Osteocyte (in vitro differentiated cells): ENCODE measurements at places on chromosomes 11 and 22.
A peak's percentile ranks its signal among the peaks of the same experiment; 100 is the strongest.

GRCh38 chr11:79466411-79466810 lies 25.6 kb upstream of the TENM4 start:
- no peak for DNase-seq
- peaks cover 17% of the 10 kb centered on the region for H3K27me3 ChIP-seq
- H3K36me3 ChIP-seq, result no peaks in the 10 kb centered on the region
- no peak overlapping the region for H3K27ac ChIP-seq
- H3K4me1 ChIP-seq, result no peaks in the 10 kb centered on the region
- H3K4me3 ChIP-seq, result no peak overlapping the region

- H3K4me1 ChIP-seq, result peaks cover 46% of the 10 kb centered on the region
- no peaks in the 10 kb centered on the region for H3K27me3 ChIP-seq
- no peak for DNase-seq
- H3K4me3 ChIP-seq, result no peak overlapping the region
Measured at GRCh38 chr11:72702577-72703241, 28.5 kb upstream of the PDE2A start.

DNA sequence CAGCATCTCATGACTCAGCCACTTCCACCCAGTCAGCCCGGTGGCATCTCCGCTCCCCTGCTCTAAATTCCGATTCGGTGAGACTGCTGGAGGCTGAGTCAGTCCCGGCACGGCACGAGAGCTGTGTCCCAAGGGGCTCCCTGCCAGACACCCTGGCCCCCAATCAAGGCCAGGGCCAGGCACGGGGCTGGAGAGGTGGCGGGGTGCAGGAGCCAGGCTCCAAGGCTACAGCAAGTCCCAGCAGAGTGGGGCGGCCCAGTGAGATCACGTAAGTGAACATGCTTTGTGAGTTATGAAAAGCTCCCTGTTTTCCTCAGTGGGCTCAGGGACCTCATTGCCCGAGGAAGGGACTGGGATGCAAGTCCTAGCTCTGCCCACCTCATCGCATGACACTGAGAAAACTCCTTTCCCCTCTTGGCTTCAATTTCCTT lies 3.0 kb downstream of the C11orf68 start:
- peaks cover 6% of the 10 kb centered on the region for H3K36me3 ChIP-seq
- peak overlapping the region; percentile 82 for H3K4me3 ChIP-seq
- peaks cover 66% of the 10 kb centered on the region for H3K4me1 ChIP-seq
- no peaks in the 10 kb centered on the region for H3K27me3 ChIP-seq
- H3K27ac ChIP-seq, result peak overlapping the region; percentile 98
- DNase-seq, result peak; percentile 96

GRCh38 chr11:74478877-74479731 lies 11.8 kb upstream of the KCNE3 start:
- H3K36me3 ChIP-seq, result no peaks in the 10 kb centered on the region
- no peak overlapping the region for H3K4me3 ChIP-seq
- H3K27ac ChIP-seq, result no peak overlapping the region
- H3K27me3 ChIP-seq, result no peaks in the 10 kb centered on the region

DNA sequence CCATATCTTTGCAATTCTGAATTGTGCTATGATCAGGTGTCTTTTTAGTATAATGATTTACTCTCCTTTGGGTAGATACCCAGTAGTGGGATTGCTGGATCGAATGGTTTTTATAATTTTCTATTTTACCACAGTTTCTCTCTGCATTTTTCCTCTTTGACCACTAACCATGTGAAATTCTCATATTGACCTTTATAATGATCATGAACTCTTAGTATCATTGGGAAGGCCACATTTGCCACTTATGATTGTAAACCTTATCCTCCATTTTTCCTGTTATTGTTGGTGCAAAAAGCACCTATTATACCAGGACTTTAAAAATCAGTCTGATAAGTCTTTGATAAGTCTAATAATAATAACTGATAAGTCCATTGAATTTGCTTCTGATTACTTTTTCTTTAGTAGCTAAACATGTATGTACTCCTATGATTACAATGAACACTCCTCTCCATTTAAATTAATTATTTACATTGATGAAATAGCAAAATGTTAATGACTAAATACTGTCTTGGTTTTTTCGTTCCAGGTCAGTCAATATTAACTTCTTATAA lies 9.6 kb downstream of the NEAT1 start:
- no peaks in the 10 kb centered on the region for H3K27me3 ChIP-seq
- peak overlapping the region; percentile 74 for H3K27ac ChIP-seq
- peaks cover 63% of the 10 kb centered on the region for H3K36me3 ChIP-seq
- H3K4me1 ChIP-seq, result peaks cover 89% of the 10 kb centered on the region
- DNase-seq, result no peak

- H3K36me3 ChIP-seq, result no peaks in the 10 kb centered on the region
- peaks cover 3% of the 10 kb centered on the region for H3K27me3 ChIP-seq
- H3K4me1 ChIP-seq, result no peaks in the 10 kb centered on the region
Measured at GRCh38 chr22:37469416-37470086, 16.6 kb downstream of the MFNG start.

DNA sequence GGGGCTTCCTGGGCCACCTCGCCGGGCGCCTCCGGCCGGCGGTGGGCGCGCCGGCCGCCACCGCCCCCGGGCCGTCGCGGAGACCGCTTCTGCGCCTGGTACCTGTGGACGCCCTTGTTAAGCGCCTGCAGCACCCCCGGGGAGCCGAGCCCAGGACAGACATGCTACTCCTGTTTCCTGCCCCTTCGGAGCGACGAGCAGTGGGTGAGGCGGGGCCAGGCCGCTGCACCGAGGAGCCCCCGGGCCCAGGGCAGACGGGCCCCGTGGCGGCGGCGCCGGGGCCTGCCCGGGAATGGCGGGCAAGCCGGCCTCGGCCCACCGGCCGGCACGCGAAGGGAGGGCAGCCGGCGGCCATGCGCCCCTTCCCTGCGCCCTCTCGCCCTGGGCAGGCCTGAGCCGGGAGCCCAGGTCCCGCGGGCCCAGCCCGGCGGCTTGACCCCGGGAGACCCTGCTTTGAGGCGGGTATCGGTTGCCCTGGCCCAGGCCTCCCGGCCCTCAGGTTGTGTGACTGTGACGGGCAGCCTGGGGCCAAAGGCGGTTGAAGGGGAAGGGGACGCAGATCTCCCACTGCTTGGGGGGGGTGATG lies 789 bp upstream of the KDM2A start:
- DNase-seq, result peak; percentile 86
- no peaks in the 10 kb centered on the region for H3K36me3 ChIP-seq
- H3K4me1 ChIP-seq, result peaks cover 14% of the 10 kb centered on the region
- no peaks in the 10 kb centered on the region for H3K27me3 ChIP-seq
- H3K4me3 ChIP-seq, result no peak overlapping the region
- peak overlapping the region; percentile 34 for H3K27ac ChIP-seq

DNA sequence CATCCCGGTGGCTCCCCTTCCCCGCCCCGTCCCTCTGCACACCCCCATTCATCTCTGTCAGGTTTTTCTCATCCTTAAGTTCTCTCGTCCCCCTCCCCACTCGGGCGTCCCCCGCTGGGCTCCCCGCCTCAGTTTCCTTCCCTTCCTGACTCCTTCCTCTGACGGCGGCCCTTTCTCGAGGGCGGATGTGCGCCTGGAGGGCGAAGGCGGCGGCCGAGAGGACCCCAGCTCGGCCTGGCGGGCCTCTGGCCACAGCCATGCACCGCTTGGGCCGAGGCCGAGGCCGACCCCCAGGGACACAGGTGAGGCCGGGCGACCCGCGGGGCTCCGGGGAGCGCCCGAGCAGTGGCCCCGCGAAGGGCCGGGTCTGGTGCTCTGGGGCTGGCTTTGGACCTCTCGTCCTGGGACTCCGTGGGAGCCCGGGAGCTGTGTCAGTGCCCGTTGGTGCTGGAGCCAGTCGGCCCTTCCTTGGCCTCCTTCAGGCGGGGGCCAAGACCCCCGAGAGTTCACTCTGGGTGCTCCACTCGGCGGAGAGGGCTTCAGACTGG lies 2.9 kb downstream of the PHLDB1 start:
- no peak for DNase-seq
- H3K27ac ChIP-seq, result peak overlapping the region; percentile 91
- peaks cover 2% of the 10 kb centered on the region for H3K36me3 ChIP-seq
- peaks cover 73% of the 10 kb centered on the region for H3K4me1 ChIP-seq
- no peaks in the 10 kb centered on the region for H3K27me3 ChIP-seq

DNA sequence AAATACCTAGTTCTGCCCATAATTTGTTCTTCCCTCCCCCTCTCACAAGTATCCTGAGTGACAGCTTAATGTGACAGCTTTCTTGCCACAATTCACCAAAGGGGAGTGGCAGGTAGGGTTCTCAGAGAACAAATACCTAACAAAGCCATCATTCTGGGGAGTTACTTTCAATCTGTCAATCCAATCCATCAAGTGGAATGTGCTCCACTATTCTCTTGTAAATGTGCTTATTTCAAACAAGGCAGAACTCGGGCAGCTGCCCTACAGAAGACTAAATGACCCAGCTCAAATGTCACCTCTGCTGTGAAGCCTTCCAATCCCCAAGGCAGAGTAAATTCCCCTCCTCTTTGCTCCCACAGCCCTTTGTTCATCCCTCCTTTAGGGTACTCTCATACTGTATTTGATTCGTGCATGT lies 27.8 kb downstream of the LGR4 start:
- peaks cover 33% of the 10 kb centered on the region for H3K4me1 ChIP-seq
- H3K27me3 ChIP-seq, result no peaks in the 10 kb centered on the region
- H3K4me3 ChIP-seq, result no peak overlapping the region
- H3K36me3 ChIP-seq, result peaks cover 3% of the 10 kb centered on the region
- no peak overlapping the region for H3K27ac ChIP-seq
- DNase-seq, result no peak

DNA sequence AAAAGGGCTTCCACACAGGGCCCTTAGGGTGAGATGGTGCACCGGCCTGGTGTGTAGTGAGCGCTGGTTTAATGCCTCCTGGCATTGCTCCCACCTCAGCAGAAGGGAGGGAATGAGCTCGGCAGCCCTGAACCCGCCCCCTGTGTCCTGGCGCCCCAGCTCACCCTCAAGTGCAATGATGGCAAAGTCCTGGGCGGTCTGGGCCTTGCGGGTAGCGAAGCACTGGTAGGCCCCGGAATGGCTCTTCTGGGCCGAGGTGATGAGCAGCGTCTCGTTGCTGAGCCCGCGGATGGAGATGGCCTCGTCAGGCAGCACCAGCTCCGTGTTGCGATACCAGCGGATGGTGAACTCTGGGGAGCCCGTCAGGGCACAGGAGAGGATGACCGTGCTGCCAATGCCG lies 193.3 kb downstream of the CEP164 start:
- no peak for DNase-seq
- H3K27ac ChIP-seq, result no peak overlapping the region
- no peak overlapping the region for H3K4me3 ChIP-seq
- H3K36me3 ChIP-seq, result no peaks in the 10 kb centered on the region
- peaks cover 5% of the 10 kb centered on the region for H3K27me3 ChIP-seq

GRCh38 chr11:130649801-130650200 lies 201.4 kb downstream of the ADAMTS15 start:
- H3K4me3 ChIP-seq, result no peak overlapping the region
- no peaks in the 10 kb centered on the region for H3K36me3 ChIP-seq
- peak; percentile 40 for DNase-seq
- peaks cover 29% of the 10 kb centered on the region for H3K4me1 ChIP-seq

- no peak overlapping the region for H3K27ac ChIP-seq
- no peak for DNase-seq
- no peaks in the 10 kb centered on the region for H3K27me3 ChIP-seq
- no peak overlapping the region for H3K4me3 ChIP-seq
Measured at GRCh38 chr11:133928628-133929059, 28.1 kb downstream of the IGSF9B start.

GRCh38 chr11:118232659-118233058 lies 7.8 kb upstream of the JAML start:
- DNase-seq, result no peak
- H3K36me3 ChIP-seq, result no peaks in the 10 kb centered on the region
- H3K27me3 ChIP-seq, result peaks cover 23% of the 10 kb centered on the region
- H3K27ac ChIP-seq, result no peak overlapping the region
- H3K4me3 ChIP-seq, result no peak overlapping the region

DNA sequence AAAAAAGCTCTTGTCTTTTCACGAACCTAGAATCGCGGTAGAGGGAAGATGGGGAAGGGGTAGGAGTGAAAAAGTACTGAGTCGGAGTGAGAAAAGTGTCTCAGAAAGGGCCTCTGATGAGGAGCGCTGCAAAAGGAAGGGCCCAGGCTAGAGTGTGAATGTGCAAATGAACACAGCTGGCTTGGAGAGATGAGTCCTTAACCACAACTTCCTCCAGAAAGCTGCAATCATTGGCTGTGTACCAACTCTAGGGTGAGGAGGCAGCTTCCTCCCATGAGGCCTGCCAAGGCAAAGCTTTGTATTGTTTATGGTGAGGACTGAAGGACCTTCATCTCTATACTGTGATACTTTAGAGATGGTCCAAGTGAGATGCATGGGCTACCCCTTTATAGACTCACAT lies 566.9 kb upstream of the ANO5 start:
- no peaks in the 10 kb centered on the region for H3K27me3 ChIP-seq
- no peaks in the 10 kb centered on the region for H3K4me1 ChIP-seq
- H3K36me3 ChIP-seq, result no peaks in the 10 kb centered on the region
- H3K27ac ChIP-seq, result no peak overlapping the region
- no peak for DNase-seq

- H3K4me1 ChIP-seq, result no peaks in the 10 kb centered on the region
- H3K27me3 ChIP-seq, result peaks cover 6% of the 10 kb centered on the region
- no peak overlapping the region for H3K4me3 ChIP-seq
- DNase-seq, result no peak
Measured at GRCh38 chr11:6790546-6790945, 7.7 kb downstream of the OR2AG1 start.

- no peak overlapping the region for H3K27ac ChIP-seq
- no peak for DNase-seq
- no peak overlapping the region for H3K4me3 ChIP-seq
Measured at GRCh38 chr11:62035293-62035692, 67.9 kb upstream of the FTH1 start.

DNA sequence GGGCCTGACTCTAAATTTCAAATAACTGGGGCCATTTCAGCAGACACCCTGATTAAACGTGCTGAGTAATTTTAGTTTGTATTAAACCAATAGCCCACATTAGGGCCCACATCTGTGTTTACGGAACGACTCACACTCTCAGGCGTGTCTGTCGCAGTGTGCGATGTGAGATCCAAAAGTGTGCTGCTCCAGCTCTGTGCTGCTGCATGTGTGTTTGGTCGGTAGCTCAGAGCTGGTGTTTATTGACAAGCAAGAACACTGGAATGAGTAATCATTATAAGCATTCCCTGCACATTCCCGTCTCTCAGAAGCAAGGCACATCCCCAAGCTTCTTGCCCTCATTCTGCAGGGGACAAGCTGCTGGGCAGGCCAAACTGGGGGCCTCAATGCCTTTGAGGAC lies 7.8 kb downstream of the OPCML start:
- H3K27ac ChIP-seq, result no peak overlapping the region
- no peak overlapping the region for H3K4me3 ChIP-seq
- H3K27me3 ChIP-seq, result no peaks in the 10 kb centered on the region
- H3K4me1 ChIP-seq, result no peaks in the 10 kb centered on the region
- DNase-seq, result no peak
- H3K36me3 ChIP-seq, result no peaks in the 10 kb centered on the region

- H3K36me3 ChIP-seq, result peaks cover under 1% of the 10 kb centered on the region
- H3K27ac ChIP-seq, result no peak overlapping the region
- H3K4me3 ChIP-seq, result no peak overlapping the region
- peaks cover 25% of the 10 kb centered on the region for H3K4me1 ChIP-seq
- no peak for DNase-seq
- no peaks in the 10 kb centered on the region for H3K27me3 ChIP-seq
Measured at GRCh38 chr11:85946221-85946620, 91.0 kb downstream of the CCDC83 start.
